Brain pericyte (primary cell): ENCODE measurements at places on chromosomes 11 and 22.

DNA sequence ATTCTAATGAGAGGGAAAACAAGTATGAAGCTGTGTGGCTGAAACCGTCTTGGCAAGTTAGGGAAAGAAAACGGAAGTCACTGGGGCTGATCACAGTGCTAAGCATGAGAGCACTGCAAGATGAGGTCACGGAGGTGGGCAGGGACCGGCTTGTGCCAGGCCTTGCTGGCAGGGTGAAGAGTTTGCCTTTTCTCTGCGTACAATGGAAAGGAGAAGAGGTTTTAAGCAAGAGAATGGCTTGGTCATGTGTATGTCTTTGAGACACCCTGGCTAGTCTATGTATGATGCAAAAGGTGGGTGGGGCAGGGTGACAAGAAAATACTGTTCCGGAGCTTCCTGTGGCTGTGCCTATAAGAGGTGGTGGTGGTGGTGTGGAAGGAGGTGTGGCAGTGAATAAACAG lies 567.9 kb downstream of the NTM start:
- no peak for DNase-seq

GRCh38 chr11:12684315-12684714 lies 10.1 kb downstream of the TEAD1 start:
- DNase-seq = no peak

DNA sequence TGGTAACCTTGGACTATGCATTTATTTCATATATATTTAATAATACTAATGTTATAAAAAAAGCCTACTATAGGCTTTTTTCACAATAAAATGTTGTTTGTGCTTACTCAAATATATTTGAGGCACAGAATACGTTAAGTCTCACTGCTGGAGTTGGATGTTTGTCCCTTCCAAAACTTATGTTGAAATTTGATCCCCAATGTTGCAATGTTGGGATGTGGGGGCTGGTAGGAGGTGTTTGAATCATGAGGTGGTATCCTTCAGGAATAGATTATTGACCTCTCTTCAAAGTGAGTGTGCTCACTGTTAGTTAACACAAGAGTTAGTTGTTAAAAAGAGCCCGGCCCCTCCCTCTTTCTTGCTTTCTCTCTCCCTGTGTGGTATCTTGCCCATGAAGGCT lies 1295.9 kb downstream of the JRKL start:
- DNase-seq = no peak

DNA sequence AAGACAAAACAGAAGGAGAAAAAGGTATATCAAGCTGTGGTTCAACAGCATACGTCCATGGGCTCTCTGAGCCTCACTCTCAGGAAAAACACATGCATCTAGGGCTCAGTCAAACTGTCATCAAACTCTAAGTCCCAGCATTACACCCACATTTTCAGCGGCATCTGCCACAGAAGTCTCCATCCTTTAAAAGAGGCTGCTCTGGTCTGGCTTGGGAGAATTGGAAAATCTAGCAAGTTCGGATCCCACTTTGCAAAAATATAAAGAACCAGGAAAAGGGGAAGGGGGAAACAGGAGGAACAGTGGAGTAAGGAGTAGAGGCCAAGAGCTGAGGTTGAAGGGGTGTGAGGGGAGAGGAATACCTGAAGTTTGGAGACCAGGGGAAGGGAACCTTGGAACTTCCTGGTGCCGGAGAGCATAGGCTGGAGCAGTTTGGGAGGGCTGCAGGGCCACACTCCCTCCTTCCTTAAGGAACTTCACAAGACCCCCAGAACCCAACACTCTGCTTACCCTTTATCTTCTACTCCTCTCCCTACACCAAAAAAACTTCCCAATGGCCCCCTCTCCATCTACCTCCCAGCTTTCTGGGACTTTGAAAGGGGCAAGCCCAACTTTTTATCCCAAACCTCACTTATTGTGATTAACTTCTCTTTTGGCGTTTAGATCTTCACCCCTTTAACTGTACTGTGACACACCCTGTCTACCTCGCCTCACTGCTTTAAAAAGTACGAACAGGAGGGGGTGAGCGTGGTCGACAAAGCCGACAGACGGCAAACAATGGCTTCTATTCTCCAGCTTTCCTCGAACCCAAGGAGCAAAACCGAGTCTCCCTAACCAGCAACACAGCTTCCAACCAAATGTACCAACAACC lies 4.0 kb downstream of the PAX6 start:
- no peak for DNase-seq

DNA sequence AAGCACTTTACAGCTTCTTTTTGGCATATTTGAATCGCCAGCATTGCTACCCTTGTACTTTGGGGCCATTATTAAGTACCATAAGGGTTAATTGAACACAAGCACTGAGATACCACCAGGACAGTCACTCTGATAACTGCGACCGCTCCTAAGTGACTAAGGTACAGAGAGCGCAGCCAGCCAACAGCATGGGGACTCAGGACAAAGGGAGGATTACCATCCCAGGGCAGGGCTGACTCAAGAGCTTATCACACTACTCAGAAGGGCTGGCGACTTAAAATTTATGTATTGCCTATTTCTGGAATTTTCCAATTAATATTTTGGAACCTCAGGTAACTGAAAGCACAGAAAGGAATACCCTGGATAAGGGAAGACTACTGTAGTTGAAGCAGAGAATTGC lies 479 bp downstream of the ZNF280A start:
- DNase-seq = no peak

GRCh38 chr11:133917921-133918607 lies 38.7 kb downstream of the IGSF9B start:
- DNase-seq = no peak

DNA sequence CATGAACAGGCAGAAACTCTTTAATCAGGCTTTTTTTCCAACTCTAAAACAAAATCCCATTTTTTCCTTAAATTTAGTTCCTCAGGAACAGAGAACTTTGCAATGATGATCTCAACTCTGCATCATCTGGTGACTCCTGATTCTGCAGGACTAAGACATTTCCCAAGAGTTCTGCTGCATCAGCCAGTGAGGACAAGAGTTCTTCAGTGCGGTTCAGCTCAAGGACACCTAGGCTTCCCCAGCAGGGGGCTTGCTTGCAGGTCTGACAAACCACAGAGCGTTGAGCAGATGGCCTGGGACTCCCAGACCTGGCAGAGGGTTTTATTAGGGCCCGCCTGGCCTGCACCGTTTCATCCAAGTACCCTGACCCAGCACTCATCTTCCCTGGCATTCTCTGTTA lies 6.4 kb downstream of the CDCA5 start:
- no peak for DNase-seq

- DNase-seq = no peak
Observed at GRCh38 chr11:1743585-1744136, 6.7 kb downstream of the IFITM10 start.

DNA sequence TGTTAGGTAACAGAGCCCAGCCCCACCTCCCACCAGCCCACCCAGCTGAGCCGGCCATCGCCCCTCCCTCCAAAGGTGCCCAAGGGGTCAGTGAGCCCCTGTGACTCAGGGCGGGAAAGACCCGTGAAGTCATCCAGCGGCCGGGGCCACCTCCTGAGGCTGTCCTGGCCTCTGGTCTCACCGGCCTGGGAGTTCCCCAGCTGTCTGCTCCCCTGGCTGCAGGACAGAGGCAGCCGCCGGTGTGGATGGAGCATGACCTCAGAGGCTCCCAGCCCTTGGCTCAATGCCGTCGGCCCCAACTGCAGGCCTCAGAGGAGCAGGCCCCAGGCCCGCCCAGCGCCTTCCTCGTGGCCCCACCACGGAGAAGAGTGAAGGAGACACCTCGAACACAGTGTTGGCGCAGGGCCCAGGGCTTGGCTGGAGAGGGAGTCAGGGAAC lies 28.7 kb downstream of the RPL3 start:
- DNase-seq = no peak

DNA sequence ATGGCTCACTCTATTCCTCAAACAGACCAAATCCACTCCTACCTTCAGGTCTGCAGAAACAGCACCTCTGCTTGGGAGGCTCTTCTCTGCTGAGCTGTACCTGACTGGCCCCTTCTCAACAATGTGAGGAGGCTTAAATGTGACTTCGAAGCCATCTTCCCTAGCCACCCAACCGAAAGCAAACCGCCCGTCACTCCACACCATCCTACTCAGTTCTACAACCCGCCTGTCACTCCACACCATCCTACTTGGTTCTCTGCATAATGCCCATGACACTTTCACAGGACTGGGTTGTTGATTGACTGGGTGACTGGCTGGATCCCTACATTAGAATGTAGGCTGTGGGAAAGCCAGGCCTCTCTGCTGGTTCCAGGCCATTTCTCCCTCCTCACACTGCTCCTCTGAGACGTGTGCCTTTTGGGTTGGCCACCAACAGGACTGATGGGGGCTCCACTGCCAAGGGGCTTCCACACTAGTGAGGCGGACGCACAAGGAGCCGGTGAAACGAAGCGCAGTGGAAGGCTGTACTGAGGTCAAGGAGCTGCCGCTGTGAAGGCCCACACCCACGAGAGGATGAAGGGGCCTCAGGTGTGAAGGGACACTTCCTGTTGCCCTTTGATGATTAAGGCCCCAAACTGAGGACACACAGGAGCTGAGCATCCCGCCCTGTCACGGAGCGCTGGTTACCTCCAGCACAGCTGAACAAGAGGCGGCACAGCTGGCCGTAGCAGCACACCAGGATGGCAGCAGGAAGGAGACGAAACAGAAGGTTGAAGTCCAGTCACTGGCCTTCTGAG lies 47.5 kb upstream of the SPATA19 start:
- DNase-seq = no peak

DNA sequence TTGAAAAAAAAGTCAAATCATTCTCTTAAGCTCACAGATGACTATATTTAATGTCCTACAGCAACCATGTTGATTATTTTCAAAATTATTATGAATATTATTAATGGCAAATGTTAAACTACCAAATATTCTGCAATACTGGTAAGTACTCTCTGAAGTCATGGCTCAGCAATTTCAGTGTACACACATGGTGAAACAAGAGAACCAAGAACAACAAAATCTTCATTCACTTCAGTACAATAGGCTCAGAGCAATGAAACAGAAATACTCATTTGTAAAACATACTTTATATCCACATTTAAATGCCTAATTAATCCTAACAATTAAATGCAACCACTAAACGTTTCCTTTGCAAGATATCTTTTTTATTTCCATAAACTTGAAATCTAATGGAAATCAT lies 347.2 kb downstream of the TTC28 start:
- no peak for DNase-seq

DNA sequence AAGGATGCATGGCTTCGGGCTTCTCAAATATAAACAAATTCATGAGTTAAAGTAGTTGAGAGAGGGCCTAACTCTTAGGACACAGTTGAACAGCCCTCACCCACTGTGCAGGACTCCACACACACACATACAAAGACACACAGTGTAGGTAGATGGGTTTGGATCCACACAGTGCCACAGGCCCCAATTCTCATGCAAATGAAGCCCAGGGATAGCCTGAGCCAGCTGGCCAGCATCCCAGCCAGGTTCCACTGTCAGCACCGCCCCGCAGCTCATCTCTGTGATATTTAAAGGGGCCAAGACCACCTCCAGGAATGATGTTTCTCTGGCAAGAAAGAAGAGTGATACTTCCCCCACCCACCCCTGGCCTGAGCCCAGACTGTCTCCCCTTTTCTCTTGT lies 11.7 kb downstream of the SLC35C1 start:
- DNase-seq = no peak

GRCh38 chr11:81222491-81222890 lies 1511.2 kb downstream of the FAM181B start:
- no peak for DNase-seq
